ENCODE measurements at places on chromosomes 5 and 9.

DNA sequence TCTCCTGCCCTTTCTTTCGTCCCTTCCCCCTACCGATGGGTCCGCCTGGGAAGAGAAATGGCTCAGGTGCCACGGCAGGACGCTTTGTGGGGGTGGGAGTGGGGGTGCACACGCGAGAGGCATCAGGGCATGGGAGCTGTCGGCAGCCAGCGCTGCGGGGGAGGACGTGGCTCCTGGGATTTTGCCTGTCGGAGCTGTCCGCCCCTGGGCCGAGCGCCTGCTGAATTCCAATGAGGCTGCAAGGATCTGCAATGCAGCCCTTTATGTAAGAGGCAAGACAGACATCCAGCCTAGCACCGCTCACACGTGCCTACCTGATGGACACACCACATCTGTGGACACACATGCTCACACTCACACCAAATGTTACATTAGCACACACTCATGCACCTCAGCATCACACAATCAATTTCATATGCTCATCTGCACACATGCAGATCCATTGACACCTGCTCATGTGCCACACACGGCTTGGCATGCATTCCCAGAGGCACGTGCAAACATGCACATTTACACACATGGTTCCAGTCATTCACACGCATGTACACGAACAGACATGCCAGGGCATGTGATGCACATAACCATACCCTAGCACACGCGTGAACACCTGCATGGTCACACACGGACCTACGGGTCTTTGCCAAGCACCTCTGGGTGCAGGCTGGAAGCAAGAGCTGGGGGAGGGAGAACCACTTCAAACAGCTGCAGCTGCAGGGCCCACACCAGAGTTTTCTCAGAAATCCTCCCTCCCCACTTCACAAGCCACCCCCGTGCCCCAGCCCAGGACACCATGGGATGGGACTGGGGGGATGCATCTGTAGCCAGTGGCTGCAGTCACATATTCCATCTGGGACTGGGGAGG, 1.4 kb downstream of the GRIN1 start:
- no peak for DNase-seq

DNA sequence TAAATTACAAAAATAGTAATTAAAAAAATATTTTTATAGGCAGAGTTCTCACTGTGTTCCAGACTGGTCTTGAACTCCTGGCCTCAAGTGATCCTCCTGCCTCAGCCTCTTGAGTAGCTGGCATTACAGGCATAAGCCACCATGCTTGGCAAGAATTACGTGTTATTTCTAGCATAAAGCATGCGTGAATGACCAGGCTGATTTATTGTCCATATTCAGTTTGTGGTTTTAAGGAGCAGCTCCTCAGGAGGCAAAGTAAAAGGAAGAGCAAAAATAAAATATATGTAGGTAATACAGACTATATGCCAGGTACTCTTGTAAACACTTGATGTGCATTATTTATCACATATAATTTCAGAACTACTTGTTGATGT, 7.1 kb upstream of the CD180 start:
- no peak for DNase-seq

DNA sequence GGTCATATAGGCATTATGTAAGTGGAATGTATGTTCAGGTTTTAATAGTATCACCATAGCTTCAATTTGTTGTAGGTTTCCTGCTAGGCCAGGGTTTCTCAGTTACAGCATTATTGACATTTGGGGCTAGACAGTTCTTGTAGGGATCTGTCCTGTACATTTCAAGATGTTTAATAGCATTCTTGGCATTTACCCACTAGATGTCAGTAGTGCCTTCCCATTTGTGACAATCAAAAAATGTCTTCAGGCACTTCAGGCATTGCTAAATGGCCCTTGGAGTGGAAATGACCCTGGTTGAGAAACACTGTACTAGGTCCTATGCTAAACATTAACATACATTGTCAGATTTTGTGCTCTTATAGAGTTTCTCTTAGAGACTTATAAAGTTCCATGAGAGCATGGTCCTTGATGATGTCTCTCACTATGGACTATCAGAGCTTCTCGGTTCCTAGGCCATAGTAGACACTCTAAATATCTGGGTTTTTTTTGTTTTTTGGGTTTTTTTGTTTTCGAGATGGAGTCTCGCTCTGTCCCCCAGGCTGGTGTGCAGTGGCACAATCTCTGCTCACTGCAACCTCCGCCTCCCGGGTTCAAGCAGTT, 1.4 kb downstream of the KIF20A start:
- DNase-seq = no peak

GRCh38 chr9:71352837-71353236, 231.4 kb upstream of the TRPM3 start:
- no peak for DNase-seq

DNA sequence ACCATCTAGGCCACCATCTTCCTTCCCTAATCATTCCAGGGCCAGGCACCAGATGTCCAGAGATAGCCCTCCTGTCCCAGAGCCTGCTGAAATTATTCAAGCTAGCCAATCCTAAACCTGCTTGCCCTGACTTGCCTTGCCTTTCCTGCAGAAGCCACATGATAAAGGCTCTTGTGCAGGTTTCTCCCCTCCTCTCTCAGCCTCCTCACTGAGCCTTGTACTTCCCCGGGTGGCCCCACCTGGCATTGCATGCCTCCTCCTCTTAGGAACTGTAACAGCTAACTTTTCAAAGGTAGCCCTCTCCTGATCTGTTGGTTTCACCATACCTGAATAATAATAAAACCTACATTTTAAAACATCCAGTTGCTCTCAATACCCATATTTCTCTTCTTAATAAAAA, 42.6 kb downstream of the DIRAS2 start:
- no peak for DNase-seq

DNA sequence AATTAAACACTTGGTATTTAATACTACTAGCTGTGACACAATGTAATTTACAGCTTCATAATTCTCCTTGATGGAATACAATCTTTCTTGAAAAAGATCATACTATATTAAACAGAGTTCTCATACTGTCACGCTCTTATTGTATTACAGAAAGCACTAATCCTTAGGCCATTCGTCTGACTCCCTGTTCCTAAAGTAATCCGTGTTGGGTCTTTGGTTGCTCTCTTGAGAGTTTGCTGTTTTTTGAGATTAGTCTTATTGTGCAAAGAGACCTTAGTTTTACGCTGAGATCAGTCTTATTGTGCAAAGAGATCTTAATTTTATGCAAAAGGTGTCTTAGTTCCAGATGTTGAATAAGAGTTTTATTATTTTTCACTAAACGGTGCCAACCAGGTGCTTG, 190.6 kb downstream of the ISL1 start:
- no peak for DNase-seq

DNA sequence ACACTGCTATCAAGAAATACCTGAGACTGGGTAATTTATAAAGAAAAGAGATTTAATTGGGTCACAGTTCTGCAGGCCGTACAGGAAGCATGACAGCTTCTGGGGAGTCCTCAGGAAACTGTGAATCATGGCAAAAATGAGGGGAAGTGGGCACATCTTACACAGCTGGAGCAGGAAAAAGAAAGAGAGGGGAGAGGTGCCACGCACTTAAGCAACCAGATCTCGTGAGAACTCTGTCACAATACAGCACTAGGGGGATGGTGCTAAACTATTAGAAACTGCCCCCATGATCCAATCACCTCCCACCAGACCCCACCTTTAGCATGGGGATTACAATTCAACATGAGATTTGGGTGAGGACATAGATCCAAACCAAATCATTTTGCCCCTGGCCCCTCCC, 105.5 kb upstream of the CPLX2 start:
- no peak for DNase-seq

DNA sequence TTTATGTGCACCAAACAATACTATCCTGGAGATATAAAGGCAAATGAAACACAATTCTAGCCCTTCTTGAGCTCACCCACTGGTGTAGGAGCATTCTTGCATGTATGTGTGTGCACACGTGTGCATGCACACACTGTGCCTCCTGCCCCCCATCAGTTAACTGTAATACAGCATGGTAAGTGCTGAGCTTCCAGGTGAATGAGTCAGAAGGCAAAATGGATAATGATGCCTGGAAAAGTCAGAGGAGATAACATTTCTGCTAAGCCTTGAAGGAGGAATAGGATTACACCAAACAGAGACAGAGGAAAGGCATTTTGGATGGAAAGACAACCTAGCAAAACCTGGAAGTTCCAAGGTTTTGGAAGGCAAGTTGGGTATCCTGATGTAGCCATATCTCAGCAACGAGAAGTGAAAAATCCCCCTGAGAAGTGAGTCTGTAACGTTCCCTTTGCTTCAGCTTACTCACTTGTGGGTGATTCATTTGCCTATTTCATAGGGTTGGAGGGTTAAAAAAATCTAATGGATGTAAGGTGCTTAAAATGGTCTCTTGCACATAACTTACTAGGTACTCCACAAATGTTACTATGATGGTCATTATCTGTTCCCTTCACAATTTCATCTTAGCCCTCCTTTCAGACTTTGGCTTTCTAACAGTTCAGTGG, 101.4 kb upstream of the STC2 start:
- no peak for DNase-seq

Data from CD4-positive, alpha-beta memory T cell (primary cell).